ENCODE measurements at places on chromosomes 13 and 19.
A peak's percentile ranks its signal among the peaks of the same experiment; 100 is the strongest.

GRCh38 chr19:19111967-19112580, 26.2 kb downstream of the TMEM161A start:
- no peak for DNase-seq

- DNase-seq: no peak
Observed at GRCh38 chr13:98133946-98134345, 8.9 kb upstream of the FARP1 start.

GRCh38 chr19:3466635-3467034, 13.7 kb downstream of the SMIM24 start:
- DNase-seq: no peak

GRCh38 chr13:46698014-46698413, 98.9 kb downstream of the ESD start:
- DNase-seq: no peak

DNA sequence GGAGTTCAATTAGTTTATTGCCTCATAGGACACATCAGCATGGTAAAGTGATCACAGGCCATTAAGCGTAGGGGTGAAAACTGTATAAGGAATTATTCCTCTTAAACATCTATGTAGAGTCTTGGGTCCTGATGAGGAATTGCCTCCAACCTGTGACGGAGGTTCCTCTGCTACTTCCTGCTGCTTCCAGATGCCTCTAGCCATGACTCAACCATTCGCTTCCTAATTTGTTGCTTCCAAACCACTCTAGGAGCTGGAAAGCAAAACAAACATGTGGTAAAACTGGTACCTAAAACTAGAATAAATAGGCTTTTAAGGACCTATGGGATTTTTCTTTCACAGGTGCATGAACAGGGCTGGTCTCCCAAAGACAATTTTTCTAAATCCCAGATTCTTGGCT, 253.8 kb downstream of the KLF12 start:
- no peak for DNase-seq

- no peak for DNase-seq
Observed at GRCh38 chr13:25762795-25763377, 288.9 kb downstream of the SHISA2 start.

DNA sequence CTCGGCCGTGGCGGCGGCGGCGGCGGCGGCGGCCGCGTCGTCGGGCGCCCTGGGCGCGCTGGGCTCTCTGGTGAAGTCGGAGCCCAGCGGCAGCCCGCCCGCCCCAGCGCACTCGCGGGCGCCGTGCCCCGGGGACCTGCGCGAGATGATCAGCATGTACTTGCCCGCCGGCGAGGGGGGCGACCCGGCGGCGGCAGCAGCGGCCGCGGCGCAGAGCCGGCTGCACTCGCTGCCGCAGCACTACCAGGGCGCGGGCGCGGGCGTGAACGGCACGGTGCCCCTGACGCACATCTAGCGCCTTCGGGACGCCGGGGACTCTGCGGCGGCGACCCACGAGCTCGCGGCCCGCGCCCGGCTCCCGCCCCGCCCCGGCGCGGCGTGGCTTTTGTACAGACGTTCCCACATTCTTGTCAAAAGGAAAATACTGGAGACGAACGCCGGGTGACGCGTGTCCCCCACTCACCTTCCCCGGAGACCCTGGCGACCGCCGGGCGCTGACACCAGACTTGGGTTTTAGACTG, 1.7 kb downstream of the SOX1 start:
- no peak for DNase-seq

GRCh38 chr19:7515645-7516151, at the start of gene ZNF358:
Gene ZNF358, plus strand, starts transcription at chr19:7516103. Its CDS starts 3,140 bp downstream, at chr19:7519243.
- peak; percentile 94 for DNase-seq

DNA sequence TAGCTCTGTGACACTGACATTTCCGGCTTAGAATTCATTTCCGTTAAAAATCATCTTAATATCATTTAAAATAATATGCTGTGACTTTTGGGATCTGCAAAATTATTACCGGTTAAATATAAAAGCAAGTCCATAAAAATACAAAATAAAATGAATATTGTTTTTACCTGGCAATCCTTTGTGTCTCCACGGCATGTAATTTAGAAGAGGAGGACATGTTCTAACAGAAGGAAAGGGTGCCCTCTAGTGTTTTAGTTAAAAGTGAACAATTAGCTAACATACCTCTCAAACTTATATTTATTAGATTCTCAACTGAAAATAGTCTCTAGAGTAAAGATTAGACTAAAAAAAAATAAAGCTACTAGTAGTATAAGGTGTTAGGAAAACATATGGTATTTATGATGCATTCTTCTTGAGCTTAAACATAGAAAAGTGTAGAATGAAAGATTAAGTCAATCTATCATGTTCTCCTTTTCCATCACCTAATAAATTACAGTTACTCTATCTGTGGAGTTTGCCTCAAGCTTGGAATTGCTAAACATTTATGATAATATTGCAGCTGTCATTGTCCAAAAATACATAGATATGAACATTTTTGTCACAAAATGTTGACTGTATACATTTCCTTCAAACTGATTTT, 676.7 kb upstream of the SPRY2 start:
- peak; percentile 30 for DNase-seq

- DNase-seq: no peak
Observed at GRCh38 chr13:46168783-46169182, 13.2 kb downstream of the LCP1 start.

DNA sequence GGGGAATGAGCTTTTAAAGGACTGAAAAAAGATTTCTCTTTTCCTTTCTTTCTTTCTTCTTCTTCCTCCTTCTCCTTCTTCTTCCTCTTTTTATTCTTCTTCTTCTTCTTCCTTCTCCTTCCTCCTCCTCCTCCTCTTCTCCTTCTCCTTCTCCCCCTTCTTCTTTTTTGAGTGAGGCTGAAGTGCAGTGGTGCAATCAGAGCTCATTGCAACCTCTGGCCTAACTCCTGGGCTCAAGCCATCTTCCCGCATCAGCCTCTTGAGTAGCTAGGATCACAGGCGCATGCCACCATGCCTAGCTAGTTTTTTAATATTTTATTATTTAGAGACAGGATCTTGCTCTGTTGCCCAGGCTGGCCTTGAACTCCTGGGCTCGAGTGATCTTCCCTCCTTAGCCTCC, 120.9 kb upstream of the KL start:
- DNase-seq: no peak

DNA sequence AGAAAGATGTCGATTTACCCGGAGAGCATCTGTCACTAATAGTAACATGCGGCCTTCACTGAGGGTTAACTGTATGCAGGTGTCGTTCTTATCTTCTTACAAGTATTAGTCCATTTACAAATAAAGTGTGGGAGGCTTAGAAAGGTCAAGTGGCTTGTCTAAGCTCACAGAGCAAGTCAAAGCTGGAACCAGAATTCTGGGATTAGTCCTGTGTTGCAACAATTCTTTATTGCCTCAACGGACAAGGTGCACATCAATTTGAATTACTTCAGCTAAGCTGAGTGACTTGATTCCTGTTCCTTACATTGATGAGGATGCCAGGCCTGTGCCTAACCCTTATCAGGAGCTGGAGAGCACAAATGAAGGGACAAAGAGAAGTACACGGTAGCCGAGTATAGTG, 1193.6 kb downstream of the UQCRFS1 start:
- no peak for DNase-seq

- DNase-seq: no peak
Observed at GRCh38 chr13:28607187-28607955, 51.6 kb upstream of the POMP start.

DNA sequence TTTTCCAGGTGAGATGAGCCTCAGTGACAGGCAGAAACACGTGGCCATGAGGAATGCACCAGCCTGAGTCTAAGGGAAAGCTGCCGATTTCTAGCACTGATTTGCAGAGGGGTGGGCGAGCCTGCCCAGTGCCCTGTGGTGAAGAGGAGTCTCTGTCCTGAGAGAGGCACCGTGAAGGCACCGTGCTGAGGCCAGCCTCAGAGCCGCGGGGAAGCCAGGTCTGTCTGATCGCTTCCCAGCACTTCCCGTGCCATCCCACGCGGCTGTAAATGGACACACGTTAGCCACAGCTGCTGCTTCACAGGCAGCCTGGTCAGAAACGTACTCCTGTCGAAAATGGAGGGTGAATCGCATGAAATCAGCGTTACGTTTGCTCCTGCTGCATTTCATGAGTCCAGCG, 79.8 kb downstream of the ATP11A start:
- DNase-seq: no peak

DNA sequence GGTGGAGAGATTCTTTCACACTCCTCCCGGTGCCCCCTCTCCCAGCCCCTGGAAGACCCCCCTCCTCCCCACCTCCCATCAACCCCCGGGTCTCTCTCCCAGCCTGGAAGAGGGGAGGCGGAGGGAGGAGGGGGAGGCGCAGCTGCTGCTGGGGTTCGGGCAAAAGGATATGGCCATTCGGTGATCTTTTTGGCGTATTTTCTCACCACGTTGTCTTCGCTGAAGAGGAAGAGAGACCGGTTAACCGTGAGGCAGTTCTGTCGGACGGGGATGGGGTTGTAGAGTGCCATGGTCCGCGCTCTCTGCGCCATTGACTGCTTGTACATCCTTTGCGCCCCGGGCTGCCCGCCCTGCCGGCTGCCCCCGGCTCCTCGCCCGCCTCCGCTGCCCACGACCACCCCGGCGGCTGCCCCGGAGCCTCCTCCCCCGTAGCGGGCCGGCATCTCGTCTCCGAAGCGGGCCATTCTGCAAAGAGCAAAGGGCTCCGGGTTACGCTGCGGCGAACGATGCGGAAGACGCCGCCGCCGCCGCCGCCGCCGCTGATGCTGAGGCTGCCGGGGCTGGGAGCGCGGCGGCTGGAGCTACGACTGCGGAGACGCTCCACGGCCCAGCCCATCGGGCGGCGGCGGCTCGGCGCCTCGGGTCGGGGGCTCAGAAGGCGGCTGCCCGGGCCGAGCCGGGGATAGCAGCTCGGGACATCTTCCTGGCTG, 363 bp downstream of the CACNA1A start:
- peak; percentile 54 for DNase-seq

DNA sequence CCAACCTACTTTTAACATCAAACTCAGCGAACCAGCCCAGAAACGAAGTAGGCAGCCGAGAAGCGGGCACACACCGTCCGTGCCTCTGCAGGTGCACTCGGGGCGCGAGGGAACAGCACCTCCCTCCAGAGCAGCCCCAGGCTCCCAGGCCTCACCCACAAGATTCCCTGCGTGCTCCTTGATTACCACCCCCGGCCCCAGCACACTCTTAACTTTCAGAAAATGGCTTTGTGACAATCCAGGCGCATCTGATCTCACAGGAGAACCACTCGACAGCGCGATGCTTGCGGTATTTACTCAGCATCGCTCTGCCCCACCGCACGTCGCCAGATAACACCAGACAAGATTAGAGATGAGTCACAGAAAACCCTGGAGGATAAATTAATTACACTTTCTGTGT, 134.9 kb upstream of the SPACA7 start:
- DNase-seq: no peak

DNA sequence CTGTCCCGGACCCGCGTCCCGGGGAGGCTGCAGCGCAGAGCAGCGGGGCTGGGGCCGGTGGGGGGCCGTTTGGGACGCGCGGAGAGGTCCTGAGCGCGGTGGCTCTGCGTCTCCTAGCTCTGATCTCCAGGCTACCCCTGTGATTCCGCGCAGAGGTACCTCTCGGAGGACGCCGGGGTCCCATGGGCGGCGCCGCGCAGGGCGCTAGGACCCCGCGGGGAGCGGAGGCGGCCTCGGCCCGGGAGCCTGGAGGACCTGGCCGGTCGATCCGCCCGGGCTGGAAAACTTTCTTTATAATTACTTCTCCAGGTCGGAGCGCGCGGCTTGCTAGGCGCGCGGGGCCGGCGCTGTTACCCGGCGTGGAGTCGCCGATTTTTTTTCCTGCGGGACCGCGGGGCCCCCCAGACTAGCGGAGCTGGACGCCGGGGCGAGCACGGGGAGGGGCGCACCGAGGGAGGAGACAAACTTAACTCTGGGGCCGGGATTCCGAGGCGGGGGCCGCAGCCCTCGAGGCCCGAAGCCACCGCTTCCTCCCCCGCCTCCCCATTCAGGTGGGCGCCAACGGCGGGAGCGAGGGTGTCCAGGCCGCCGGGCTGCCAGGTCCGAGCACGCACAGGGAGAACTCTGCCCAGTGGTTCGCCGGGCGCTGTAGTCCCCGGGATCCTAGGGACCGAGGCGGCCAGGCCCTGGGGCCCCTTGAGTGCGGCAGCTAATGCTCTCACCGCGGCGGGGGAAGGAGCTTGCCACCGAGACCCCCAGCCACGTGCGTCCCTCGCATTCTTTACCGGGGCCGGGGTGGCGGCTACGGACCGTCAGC, 848 bp upstream of the CEBPA start:
- peak; percentile 80 for DNase-seq

DNA sequence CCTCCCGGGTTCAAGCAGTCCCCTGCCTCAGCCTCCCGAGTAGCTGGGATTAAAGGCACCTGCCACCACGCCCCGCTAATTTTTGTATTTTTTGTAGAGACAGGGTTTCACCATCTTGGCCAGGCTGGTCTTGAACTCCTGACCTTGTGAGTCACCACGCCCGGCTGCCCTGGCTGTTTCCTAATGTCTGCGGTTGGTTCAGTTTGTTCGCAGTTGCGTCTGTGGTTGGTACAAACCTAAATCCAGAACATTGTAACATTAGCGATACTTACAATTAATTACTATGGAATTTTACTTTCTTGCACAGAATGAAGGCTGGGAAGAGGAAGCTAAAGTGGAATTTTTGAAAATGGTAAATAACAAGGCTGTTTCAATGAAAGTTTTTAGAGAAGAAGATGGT, 38.1 kb downstream of the RNF17 start:
- DNase-seq: no peak

- peak; percentile 17 for DNase-seq
Observed at GRCh38 chr19:54653181-54653809, 9.5 kb upstream of the LILRB4 start.

- DNase-seq: no peak
Observed at GRCh38 chr13:92804926-92805325, 421.7 kb upstream of the GPC6 start.
